Stimulated activated CD8-positive, alpha-beta memory T cell treated with anti-CD3 and anti-CD28 coated beads, Interleukin-4, amount 100 ng/mL, for 1 hour (primary cell): ENCODE measurements at places on chromosomes 13 and 19.

DNA sequence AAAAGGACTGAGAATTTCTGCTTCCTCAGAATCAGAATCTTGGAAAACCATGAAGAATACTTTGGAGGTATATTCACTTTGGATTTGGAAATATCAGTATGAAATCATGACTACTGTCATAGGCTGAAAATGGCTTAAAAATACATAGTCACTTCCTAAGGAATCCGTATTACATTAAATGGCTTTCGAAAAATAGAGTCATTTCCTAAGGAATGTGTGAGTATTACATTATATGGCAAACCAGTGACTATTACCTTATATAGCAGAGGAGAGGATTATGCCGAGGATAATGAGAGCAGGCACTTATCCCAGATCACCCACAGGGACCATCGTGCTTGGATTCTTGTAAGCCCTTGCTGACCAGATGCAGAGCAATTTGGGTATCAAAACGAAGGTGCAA is 1471.8 kb downstream of the EFNB2 start:
- DNase-seq: no peak

- DNase-seq: no peak
Observed at GRCh38 chr19:10116085-10116865, 3.4 kb downstream of the EIF3G start.

DNA sequence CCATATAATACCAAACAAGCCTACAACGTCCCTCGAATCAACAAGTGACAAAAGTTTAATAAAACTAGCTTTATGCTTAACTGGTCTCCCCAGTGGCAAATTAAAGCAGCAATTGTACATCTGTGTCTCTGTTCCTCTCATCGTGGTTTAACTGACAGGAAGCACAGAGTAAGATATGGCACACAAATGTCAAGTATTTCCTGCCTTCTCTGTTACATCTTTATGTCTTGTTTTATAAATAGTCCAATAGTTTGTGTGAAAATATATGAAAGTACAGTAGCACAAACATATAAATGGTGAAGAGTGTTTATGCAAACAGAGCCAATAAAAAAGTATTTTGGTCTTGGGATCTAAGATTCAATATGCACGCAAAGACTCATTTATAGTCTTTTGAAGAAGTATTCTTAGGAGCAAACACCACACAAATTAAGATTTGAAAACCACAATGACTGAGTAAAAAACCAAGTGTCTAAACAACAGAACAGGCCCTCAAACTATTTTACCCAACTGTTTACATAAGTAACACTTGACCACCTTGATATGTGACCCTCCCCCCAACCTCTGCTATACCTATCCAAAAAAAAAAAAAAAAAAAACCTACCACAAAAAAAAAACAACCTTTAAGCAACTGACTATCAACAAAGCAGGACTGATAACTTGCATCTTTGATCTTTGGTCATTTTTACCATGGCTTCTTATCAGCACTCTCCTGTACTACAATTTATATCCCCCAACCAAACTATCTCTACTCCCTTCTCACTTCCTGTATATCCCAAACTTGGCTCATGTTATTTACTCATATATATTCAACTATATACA is 14.0 kb downstream of the ELF1 start:
- no peak for DNase-seq

GRCh38 chr13:113058988-113059850 is 46.4 kb upstream of the F7 start:
- DNase-seq: no peak

GRCh38 chr19:12785431-12786031 is 5.8 kb upstream of the JUNB start:
- no peak for DNase-seq

DNA sequence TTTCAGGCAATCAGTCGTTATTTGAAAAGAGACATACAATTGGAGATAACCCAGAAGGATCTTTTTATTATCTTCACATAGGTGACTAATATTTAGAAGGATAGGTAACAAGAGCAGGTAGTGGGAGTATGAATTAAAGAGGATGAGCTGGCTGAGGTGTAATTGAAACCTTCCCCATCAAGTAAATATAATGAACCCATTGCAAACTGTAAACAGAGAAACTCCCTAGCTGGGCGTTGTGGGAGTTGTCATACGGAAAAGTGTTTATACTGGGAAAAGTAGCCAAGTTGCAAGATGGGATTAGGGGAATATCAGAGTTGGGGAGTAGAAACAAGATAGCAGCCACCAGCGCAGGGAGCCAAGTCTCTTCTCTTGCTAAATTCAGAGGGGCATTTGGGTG is 448.4 kb downstream of the COG6 start:
- no peak for DNase-seq

DNA sequence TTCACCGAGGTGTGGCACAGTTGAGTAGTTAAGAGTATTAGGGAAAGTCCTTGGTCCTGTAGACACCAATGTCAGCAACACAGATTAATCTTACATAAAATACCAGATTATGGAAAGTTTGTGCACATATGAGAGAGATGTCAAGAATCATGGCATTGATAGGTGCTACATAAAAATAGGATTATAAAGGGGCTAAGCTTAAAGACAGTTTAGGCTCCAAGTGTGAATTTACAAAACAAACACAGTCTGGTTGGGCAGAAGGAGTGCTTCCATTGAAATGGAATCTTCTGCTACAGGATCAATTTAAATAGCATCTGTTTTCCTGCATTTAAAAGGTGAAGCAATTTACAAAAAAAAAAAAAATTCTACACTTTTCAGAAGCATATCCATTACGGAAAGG is 292.9 kb downstream of the DNAJC15 start:
- no peak for DNase-seq

GRCh38 chr13:26227166-26227971 is 5.3 kb upstream of the RNF6 start:
- DNase-seq: no peak

DNA sequence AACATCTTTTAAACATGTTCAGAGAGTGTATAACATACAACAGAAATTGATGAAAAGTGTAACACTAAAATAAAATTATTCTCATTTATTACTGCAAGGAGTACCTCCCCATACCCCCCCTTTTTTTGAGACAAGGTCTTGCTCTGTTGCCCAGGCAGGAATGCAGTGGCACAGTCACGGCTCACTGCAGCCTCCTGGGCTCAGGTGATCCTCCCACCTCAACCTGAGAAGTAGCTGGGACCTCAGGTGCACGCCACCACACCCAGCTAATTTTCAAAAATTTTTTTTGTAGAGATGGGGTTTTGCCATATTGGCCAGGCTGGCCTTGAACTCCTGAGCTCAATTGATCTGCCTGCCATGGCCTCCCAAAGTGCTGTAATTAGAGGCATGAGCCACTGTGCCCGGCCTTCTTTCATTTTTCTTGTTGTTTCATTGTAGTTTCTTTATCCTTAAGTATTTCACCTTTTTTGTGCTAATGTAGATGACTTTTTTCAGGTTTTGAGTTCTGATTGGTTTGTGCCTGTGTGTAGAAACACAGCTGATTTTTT is 28.3 kb downstream of the GATAD2A start:
- no peak for DNase-seq

DNA sequence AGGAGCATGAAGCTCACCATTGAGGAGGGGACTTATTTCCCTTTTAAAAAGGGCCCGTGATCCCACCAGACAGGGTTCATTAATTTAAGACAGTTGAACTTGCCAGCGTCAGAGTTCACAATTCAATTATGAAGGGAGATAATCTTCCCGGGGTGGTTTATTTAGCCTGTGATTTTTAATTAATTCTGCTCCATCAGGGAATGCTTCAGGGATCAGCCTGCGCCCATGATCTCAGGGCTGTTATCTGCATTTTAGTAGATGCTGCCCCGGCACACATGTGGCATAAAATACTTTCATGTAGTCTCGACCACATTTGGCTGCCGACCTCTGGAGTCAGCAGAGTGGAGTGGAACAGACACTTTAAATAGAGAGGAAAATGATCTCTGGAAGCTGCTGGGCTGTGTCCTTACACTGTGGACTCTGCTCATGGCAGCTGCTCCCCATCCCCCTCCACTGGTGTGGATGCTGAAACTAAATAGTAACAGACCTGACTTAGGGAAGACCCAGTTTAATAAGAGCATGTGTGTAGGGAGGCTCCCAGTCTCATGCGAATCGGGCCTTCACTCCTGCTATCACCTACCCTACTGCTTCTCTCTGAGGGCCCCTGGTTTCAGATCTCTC is 256.9 kb downstream of the TEX29 start:
- no peak for DNase-seq

GRCh38 chr19:45767881-45768654 is 984 bp downstream of the SIX5 start:
- no peak for DNase-seq

DNA sequence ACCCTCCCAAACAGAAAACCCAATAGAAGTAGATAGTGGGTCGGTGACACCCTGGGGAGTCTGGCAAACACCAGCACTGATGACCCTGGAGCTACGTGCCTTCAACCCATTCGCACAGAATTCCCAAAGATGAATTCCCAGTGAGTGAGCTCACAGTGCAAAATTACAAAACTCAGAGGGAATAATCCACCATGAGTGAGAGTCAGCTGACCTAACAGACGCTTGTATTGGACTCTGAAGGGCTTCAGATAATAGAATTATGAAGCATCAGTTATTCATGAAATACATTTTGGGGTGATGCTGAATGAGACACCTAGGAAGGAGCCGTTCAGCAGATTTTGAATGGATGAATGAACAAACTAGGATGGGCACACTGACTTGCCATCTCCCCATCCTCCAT is 40.2 kb downstream of the KCNC3 start:
- DNase-seq: no peak

DNA sequence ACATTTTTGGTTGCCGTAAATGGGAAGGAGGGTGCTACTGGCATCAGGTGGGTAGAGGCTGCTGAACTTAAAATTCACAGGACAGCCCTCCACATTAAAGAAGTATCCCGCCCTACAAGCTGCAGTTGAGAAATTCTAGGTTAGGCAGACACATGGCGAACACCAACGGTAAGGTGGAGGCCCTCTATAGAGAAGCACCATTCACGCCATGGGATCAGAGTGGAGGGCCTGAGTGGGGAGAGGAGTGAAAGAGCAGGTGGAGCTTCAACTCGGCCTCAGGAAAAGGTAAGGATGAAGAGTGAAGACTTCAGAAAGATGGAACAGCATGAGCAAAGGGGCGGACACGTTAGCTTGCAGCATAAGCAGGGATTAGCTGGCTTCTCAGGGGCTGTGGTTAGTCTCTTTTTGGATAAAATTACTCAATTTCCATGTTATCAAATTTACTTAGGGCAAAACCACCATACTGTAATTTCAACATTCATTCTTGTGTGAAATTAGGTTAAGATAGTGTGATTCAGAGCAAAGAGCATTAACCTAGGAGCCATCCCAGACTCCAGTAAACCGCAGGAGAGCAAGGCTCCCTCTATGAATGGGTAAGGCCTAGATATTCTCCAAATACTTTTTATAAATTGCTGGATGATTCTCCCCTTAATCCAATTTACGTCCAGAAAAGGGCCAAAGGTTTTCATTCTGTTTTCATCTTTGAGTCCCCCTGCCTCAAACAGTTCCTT is 1.2 kb downstream of the EEF1AKMT1 start:
- no peak for DNase-seq

DNA sequence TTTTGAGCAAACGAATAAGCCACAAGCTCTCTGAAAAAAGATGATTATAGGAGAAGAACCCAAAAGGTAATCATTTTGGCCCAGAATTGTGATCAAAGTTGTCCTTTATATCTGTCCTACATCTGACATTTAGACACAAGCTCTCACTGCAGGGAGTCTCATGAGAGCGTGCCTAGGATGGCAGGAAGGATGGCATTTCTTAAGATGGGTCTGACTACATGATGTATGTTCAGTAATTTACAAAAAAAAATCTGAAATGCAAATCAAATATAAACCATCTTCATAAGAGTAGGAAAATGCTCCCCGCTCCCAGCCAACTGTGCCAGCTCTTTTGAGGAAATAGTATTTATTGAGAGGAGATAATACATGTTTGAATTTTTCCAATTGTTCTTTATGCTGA is 81.0 kb upstream of the MBNL2 start:
- no peak for DNase-seq

DNA sequence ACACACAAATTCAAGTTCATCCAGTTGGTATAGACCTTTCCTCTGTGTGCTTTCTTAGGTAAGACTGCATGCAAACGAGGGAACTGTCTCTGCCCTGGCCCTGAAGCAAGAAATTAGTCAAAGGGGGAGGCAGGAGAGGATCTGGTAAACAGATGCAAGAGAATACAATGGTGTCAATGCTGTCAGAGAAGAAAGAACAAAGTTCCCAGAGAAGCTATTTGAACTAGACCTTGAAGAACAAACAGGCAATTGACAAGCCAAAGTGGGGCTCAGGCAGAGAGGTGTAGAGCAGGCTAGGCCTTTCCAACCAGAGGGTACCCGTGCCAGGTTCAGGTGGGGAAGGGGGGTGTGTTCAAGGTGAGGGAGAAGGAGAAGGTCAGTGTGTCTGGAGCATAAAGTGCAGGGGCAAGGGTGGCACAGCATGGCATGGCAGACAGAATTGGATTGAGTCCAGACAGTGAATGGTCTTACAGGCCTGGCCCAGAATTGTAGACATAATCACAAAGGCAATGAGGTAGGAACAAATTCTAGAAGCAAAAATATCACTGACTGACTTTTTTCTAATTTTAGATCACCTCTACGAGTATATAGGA is 95.0 kb upstream of the STARD13 start:
- DNase-seq: no peak

DNA sequence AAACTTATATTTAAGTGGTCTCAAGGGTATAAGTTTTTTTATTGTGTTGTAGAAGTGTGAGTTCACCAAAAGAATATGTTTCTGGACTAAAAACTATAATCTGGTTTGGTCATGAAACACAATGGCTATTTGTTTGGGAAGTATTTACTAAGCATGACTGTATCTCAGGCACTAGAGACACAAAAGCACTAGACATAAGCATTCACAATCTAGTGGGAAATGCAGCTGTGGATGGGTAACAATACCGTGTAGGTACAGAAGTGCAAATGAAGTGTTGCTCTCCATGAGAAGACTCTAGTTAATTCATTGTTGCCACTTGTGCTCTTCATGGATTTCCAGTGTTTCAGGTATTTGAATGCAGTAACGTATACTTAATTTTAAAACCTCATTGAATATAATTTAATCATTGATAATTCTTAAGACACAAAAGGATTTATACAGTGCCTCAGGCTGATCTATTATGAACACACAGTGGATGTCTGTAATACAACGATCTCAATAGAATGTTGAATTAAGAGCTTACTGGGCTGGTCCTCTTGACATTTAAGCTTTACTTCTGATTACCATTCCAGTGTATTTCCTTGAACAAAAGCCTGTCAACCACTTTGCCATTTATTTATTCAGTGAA is 50.9 kb downstream of the TPT1 start:
- DNase-seq: no peak
